ENCODE measurements at places on chromosomes 1 and 21. TPM values are rescaled to one million over a fixed set of nuclear protein-coding genes. Genes with fewer than 3 reads are reported as not detected.

- no peak for DNase-seq
Observed at GRCh38 chr1:66925944-66926343, 1.2 kb downstream of the MIER1 start.

The PAQR6 gene
- 2.2 TPM for total RNA-seq

- no peak for DNase-seq
Observed at GRCh38 chr1:23114424-23115079, 54.1 kb downstream of the LUZP1 start.

DNA sequence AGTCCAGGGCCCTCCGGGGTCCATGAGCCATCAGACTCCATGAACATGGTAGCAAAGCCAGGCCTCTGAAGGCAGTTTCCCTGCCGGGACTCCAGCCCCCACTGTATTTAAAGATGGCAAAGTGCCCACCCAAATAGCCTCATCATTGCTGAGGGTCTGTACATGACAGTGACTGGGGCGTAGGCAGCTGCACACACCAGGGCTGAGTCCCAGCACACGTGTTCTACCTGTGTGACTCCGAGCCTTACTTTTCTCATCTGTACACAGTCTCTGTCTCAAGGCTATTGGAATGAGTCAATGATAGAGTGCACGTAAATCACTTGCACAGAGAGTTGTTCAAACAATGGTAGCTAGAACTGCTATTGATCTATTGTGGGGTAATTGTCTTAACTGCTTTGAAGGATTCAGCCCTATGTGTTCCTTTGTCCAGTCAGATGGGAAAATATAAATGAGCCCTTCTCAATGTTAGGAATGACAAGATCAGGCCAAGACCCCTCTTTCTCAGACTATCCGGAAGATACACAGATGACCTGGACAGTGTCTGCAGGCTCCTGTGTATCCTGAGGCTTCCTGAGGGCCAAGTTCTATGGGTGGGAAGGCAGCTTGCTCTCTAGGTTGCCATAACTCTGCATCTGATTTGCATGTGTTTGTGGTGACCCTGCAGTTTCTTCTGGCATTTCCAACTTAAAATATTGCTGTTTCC, 48.9 kb downstream of the RASSF5 start:
- DNase-seq, result no peak

The SRSF10 gene
- 56.2 TPM for total RNA-seq

- DNase-seq, result no peak
Observed at GRCh38 chr1:14500041-14500440, 98.4 kb upstream of the KAZN start.

DNA sequence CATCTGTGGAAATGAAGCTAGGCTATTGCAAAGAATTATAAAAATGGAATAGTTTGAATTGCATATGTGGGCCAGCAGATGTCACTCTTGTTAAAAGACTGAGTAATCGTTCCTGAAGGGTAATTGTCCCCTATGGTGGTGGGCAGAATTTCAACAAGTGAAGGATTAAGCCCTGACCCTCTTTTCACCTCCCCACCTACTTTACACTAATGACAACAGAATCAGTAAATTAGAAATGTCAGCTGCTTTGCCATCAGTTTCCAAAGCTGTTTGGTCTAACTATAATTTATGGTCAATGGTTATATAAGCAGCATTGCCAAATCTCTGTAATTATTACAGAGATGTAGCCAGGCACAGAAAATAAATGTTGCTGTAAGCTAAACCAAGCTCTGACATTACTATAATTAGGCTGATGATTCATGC, 898.6 kb downstream of the AMY1C start:
- no peak for DNase-seq

DNA sequence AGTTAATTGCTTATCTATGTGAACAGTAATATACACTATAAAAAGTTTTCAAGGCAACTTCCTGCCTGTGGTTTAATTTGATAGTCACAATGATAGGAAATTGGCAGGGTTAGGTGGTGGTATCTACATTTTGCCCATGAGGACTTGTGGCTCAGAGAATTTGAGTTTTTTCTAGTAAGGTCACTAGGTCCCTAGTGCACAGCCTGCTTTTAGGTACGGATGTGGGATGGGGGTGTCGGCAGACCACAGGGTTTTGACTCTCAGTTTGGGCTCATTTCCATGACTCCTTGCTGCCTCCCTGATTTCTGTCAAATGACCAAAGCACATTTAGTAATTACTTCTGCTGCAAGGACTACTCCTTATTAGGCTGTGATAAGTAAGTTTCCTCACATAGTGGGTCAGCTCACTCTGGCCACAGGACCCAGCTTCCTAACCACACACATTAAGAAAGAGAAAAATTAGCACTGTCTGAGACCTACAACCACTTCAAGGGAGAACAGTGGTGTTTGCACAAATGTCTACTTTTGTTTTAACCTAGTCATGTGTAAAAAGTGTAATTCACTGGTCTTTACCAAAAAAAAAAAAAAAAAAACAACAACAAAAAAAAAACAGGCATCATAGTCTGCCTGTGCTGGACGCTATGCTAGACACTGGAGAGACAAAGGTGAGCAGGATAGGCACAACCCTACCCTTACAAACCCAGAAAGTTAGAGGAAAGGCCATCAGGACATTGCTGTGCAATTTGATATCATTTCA, 43.7 kb downstream of the MRPL39 start:
- DNase-seq, result no peak

GRCh38 chr1:57222801-57223200, 201.1 kb downstream of the DAB1 start:
- no peak for DNase-seq

Measured in esophagus muscularis mucosa (tissue), 4 donors.